Non-pigmented ciliary epithelial cell (primary cell): ENCODE measurements at places on chromosomes 4 and X.

- no peak for DNase-seq
Measured at GRCh38 chrX:44085209-44085608, 112.0 kb upstream of the NDP start.

DNA sequence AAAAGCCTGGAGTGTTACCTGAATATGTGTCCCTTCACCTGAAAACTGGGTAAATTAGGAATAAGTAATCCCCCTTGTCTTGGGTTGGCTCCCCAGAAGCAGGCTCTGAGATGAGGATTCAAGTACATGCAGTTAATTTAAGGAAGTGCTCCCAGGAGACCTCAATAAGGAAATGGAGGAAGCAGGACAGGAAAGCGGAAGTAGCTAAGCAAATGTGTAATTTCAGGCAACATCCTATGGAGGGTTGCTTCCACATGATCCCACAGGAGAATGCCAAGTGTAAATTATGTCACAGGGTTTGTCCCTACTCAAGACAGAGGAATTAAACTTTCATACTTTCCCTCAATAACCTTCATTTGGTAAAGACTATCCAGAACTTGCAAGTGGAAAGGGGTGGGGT is 48.1 kb upstream of the ARHGEF6 start:
- DNase-seq, result no peak

GRCh38 chr4:113657586-113658233 is 103.8 kb downstream of the CAMK2D start:
- no peak for DNase-seq

- DNase-seq, result no peak
Measured at GRCh38 chr4:38976308-38976707, 55.9 kb downstream of the TMEM156 start.

DNA sequence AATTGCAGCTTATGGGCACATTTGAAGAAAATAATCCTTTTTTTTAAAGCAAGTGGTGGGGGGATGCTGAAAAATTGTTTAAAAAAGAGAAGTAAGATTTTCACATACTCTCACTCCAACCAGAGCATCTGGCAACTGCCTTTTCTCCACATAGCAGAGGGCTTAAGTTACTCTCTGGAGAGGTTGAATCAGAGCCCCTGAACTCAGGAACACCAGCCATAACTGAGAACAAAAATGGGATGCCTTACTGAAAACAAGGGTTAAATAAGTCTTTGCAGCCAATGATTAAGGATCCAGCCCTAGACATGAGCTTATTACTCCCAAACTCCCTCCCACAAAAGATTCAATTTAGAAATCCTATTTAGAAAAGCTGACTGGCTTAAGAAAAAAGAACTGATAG is 27.5 kb downstream of the CASK start:
- DNase-seq, result no peak

- no peak for DNase-seq
Measured at GRCh38 chrX:1493412-1493811, 40.7 kb upstream of the ASMTL start.

DNA sequence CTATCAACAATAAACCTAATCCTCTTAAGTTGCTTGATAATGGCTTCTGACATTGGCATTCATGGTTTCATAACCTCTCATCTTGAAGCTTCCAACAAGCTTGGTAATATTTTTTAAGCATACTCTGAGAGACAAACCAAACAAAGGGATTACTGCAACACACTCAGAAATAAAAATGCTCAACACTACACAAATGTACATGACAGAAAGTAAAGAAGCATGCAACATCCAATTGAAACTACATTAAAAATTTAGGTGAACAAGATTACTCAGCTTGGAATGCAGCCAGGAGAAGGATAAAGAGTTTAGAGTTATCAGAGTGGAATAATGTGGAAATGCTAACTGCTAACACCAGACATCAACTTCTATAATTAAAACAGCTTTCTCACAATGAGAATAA is 1136.6 kb upstream of the PABPC4L start:
- DNase-seq, result peak; percentile 1

GRCh38 chr4:1377606-1378261 is 28.5 kb downstream of the NKX1-1 start:
- no peak for DNase-seq

- no peak for DNase-seq
Measured at GRCh38 chr4:116346750-116347149, 738.6 kb downstream of the TRAM1L1 start.

GRCh38 chr4:75708218-75708691 is 16.1 kb upstream of the USO1 start:
- no peak for DNase-seq

GRCh38 chr4:77089866-77090265 is 14.1 kb upstream of the CCNI start:
- DNase-seq, result no peak

DNA sequence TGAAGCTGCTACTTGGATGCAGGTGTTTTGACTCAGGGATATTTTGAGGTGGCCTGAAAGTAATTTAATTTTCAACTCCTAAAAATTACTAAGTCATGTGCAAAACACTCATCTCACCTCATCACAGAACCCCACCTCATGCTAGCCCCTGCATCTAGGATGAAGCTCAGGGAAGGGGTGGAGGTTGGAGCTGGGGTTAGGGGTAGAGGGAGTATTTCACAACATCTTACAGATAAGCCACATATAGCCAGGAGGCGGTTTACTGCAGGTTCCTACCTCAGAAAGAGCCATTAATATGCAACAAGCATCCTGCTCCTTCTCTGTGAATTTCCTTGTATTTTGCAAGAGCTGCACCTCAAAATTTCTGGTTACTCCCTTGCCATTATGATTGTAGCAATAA is 70.5 kb upstream of the TSPAN5 start:
- DNase-seq, result no peak

- no peak for DNase-seq
Measured at GRCh38 chrX:150575419-150575814, 7.0 kb downstream of the MTM1 start.

- DNase-seq, result no peak
Measured at GRCh38 chr4:144421839-144422565, 224.0 kb upstream of the HHIP start.

GRCh38 chrX:65690057-65690855 is 22.8 kb downstream of the MSN start:
- peak; percentile 50 for DNase-seq

- no peak for DNase-seq
Measured at GRCh38 chrX:129641941-129642340, 12.8 kb downstream of the APLN start.

DNA sequence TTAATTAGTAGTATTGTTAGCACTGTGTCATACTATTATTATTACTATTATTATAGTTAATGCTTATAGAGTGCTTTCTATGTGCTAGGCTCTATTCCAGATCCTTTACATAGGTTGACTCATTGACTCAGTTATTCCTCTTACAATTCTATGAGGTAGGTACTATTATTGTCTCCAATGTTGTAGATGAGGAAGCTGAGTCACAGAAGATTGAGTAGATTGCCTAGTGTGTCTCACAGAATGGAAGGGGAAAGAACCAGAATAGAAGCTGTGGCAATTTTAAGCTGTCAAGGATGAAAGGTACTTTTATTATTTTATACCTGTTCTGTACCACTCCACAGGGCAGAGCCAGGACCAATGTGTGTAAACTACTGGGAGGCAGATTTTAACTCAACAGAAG is 1.9 kb upstream of the TCEAL1 start:
- no peak for DNase-seq

DNA sequence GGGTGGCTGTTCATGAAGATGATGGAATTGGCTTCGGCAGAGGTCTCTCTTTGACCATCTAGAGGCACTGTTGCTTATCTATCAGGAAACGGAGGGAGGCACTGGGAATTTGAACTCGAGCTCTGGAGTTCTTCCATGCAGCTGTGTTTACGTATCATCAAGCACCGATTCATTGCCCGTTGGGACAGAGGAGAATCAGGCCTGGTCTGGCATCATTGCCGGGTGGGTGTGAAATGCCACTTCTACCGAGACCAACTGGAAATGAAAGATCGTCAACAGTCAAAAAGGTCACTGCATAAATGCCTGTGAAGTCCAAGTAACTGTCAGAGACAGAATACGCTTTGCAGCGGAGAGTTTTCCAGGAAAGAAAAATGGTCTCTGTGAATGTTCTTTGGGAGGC is 166.9 kb downstream of the ASMT start:
- DNase-seq, result no peak
